Activated naive CD4-positive, alpha-beta T cell treated with anti-CD3 and anti-CD28 coated beads, Interleukin-2, amount 10 ng/mL, durations not matched to agents 5 hours and 36 hours (primary cell): ENCODE measurements at places on chromosomes 4 and X. TPM values are rescaled to one million over a fixed set of nuclear protein-coding genes. Genes with fewer than 3 reads are reported as not detected.

The KLHL13 gene
- 0.08 TPM for total RNA-seq

The PARM1 gene
- 0.08 TPM for total RNA-seq

The UCHL1 gene
- not detected for total RNA-seq

The AKAP14 gene
- total RNA-seq = not detected

The PRR27 gene
- not detected for total RNA-seq

The PPP1R2C gene
- not detected for total RNA-seq

The GCNA gene
- total RNA-seq = 7.6 TPM

The P2RY10 gene
- total RNA-seq = 57.0 TPM

The CENPI gene
- 18.9 TPM for total RNA-seq

The PNMA3 gene
- total RNA-seq = 5.5 TPM

The CDX4 gene
- total RNA-seq = not detected

The LDB2 gene
- not detected for total RNA-seq

The CT45A8 gene
- not detected for total RNA-seq

The ZCCHC12 gene
- total RNA-seq = not detected

The FAAH2 gene
- total RNA-seq = 1.7 TPM

The GPR101 gene
- total RNA-seq = not detected

The MAOA gene
- not detected for total RNA-seq

The SAGE1 gene
- total RNA-seq = not detected

The FAM13A gene
- 104 TPM for total RNA-seq

The DSPP gene
- total RNA-seq = not detected

The SLC25A14 gene
- 11.7 TPM for total RNA-seq

The TMPRSS11F gene
- not detected for total RNA-seq

The GLUD2 gene
- 0.40 TPM for total RNA-seq

The NEUROG2 gene
- not detected for total RNA-seq
